ENCODE measurements at places on chromosomes 6 and 20.

- no peak for DNase-seq
Measured at GRCh38 chr6:95094751-95095663, 482.3 kb upstream of the MANEA start.

DNA sequence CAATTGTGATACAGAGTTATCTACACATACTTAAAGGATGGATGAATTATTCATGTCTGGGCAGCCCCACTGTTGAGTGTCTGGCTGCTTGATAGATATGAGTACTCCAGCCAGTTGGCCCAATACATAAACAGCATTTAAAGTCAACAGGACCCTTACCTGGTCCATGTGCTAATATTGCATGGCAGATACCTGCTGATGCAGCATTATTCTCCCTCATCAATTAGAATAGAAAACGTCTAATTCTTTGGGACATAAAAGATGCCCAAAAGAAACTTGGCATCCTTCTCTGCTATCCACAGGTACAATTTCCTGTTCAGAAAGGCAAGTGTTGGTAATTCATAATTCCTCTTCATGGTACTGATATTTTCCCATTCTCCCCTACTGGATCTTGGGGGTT is 550.8 kb downstream of the TFAP2B start:
- no peak for DNase-seq

GRCh38 chr6:156807028-156807427 is 29.9 kb downstream of the ARID1B start:
- no peak for DNase-seq

GRCh38 chr6:18390476-18390875 is 3.3 kb downstream of the RNF144B start:
- no peak for DNase-seq

- DNase-seq: no peak
Measured at GRCh38 chr6:151911401-151911800, 103.9 kb downstream of the ESR1 start.

Data from stimulated activated effector memory CD8-positive, alpha-beta T cell treated with anti-CD3 and anti-CD28 coated beads, Interleukin-12 subunit alpha, Interleukin-12 subunit beta, amount 100 ng/mL, for 72 hours (primary cell).